ENCODE measurements at places on chromosomes 7 and 10.
A peak's percentile ranks its signal among the peaks of the same experiment; 100 is the strongest.

DNA sequence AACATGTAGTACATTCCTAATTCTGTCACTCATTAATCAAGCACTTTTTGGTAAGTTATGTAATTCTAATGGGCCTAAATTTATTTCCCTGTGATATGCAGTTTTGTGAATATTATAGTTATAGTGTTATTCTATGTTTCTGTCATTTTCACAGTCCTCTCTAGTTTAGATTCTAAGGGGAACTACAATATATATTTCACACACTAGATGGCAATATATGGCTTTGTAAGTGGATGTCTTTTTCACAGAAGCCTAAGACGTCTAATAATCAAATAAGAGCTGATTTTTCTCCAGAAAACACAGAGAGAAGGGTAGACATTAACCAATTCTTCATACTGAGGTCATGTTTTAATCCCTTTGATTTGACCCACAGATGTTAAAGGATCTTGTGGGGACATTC lies 18.0 kb downstream of the RNLS start:
- DNase-seq, result no peak

DNA sequence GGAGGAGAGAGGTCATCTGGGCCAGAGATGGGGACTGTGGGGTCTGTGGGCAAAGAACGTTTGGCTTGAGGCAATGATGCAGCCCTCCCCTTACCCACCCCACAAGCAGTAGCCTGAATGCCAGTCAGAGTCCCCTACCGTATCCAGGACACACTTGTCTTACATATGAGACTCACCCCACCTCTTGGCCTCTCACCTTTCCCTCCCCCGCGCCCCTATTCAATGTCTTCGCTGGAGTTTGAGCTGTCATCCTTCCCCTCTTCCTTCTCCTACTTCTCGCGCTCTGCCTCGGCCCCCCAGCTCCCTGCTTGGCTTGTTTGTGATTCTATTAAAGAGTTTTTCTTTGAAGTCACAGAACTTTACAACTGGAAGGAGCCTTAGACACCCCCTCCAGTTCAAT lies 8.9 kb downstream of the PRRT4 start:
- DNase-seq, result no peak

- no peak for DNase-seq
Observed at GRCh38 chr7:120538335-120538734, 265.4 kb downstream of the KCND2 start.

DNA sequence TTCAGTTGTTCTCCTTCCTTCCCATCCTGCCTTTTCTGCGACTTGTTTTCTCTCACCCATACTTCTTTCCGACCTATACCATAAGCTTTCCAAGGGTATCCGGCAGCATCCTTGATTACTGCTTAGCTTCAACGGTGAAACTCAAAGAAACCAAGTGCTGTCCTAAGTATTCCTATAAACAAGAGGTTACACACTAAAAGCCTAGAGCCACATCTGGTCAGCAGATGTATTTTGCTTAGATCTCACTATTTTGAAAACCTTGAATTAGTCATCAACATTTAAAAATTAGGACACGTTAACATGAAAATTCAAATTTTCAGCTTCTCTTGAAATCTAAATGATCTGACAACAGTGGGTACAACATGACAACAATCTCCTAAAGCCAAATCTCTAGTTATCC lies 20.0 kb downstream of the ARHGAP21 start:
- no peak for DNase-seq

DNA sequence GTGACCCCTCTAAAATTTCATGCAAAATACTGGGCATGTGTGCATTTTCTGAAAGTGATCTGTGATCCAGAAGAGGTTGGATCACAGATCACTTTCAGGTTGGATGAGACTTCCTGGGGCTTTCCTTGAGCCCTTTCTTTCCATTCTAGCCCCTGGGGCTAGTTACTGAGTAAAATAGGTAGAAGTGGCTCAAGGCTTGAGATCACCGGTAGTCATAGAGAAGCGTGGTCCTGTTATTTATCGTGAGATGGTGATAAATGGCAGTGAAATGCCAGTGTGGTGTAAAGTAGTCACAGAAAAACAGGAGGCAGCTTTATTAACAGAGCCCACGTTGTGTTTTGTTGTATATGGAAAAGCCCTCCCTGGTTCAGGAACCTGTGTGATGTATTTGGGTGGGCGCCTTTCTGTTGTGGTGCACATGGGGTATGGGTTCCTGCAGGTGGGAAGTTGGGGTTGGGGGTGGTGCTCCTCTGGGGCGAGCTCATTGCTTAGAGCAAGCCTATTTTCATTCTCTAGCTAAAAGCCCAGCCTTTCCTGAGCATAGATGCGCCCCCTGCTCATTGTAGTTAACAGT lies 34.0 kb upstream of the SH2D4B start:
- no peak for DNase-seq

GRCh38 chr7:27999829-28000228 lies 180.8 kb downstream of the JAZF1 start:
- DNase-seq, result no peak

- DNase-seq, result no peak
Observed at GRCh38 chr10:68517188-68517587, 10.1 kb downstream of the SLC25A16 start.

- DNase-seq, result no peak
Observed at GRCh38 chr10:49748006-49748405, 14.1 kb downstream of the OGDHL start.

DNA sequence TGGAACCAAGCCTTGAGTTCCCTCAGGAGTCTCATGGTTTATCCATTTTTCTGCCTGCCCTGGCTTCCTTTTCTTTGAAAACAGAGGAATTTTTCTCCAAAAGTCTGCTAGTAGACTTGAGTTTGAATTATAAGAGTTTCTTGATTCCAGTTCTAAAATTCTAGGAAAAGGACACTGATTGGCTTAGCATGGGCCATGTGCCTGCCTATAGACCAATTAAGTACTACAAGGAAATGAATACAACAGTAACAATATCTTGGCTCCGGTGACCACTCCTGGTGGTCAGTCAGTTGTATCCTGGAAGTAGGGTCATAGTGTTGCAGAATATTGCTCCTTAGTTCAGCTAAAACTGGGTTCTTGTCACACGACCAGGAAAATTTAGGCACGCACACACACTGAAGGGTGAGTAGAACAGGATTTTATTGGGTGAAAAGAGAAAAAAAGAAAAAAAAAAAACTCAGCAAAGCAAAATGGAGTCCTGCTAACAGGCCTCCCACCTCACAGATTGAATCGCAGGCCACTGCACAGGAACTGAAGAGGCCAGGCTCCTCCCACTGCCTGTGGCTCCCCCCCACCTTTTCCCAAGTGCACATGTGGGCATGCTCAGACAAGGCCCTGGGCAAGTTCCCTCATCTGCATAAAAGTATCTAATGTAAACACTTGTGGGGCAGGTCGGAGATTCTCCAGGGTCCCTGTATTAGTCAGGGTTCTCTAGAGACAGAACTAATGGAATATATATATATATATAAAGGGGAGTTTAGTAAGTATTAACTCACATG lies 155.1 kb downstream of the LYZL1 start:
- no peak for DNase-seq

DNA sequence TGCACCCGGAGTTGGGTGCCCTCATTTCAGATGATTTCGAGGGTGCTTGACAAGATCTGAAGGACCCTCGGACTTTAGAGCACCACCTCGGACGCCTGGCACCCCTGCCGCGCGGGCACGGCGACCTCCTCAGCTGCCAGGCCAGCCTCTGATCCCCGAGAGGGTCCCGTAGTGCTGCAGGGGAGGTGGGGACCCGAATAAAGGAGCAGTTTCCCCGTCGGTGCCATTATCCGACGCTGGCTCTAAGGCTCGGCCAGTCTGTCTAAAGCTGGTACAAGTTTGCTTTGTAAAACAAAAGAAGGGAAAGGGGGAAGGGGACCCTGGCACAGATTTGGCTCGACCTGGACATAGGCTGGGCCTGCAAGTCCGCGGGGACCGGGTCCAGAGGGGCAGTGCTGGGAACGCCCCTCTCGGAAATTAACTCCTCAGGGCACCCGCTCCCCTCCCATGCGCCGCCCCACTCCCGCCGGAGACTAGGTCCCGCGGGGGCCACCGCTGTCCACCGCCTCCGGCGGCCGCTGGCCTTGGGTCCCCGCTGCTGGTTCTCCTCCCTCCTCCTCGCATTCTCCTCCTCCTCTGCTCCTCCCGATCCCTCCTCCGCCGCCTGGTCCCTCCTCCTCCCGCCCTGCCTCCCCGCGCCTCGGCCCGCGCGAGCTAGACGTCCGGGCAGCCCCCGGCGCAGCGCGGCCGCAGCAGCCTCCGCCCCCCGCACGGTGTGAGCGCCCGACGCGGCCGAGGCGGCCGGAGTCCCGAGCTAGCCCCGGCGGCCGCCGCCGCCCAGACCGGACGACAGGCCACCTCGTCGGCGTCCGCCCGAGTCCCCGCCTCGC lies at the start of gene EGFR:
EGFR (plus strand) TSS at position 657 of the 830 bp plus-strand sequence. CDS start 261 bp downstream, outside the sequence.
- no peak for DNase-seq

- DNase-seq, result no peak
Observed at GRCh38 chr7:158976468-158976848, 120.1 kb downstream of the DYNC2I1 start.

- no peak for DNase-seq
Observed at GRCh38 chr7:47416492-47417480, 165.1 kb downstream of the TNS3 start.

DNA sequence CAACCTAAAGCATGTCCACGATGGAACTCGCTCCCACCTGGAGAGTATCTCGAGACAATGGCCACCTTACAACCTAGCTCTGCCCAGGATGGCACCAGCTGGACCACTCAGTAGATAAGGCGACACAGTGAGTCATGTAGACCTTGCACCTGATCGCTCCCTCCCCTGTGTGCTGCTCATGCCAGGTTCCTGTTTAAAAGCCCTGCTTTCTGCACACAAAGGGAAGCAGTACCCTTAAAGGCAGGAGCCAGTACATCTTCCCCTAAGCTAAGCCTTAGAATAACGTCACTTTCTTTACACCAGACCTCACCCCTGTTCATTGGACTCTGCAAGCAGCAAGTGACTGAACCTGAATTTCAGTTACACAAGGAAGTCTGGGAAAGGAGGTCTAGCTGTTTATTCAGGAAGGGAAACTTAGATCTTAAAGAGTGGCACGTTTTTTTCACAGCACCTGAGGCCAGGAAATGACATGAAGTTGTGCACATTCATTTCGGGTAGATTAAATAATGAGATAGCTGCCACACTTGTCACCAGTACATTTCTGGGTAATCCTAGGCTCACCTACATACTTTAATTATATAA lies 117.9 kb downstream of the MTPAP start:
- DNase-seq, result no peak

DNA sequence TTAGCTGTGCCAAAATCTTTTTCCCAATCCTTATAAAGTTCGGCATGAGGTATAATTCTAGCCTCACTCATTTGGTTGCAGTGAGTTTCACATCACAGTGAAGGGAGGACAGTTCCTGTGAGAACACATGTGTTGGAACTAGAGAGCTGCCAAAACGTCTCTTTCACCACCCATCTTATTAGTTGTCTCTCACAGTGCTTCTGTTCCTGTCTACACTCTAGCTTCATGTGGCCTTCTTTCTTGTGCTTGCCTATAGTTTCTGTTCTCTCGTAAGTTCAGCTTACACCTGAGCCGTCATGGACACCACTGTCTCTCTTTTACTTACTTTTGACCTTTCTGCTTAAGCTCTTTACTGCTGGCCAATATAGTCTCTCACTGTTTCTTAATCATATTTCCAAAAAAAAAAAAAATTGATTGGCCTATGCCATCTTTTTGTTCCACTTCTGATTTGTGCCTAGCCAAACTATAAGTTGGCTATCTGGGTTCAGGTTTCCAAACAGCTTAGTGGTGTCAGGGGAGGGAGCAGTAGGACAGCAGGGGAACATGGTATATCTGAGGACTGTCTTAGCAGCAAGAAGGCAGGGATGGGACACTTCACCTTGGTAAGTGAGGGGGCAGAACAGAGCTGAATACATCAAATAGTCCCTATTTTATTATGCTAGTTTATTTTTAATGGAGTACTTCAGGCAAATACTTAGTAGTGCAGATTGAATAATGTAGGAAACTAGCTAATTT lies 38.0 kb downstream of the ZNRF2 start:
- peak; percentile 33 for DNase-seq

DNA sequence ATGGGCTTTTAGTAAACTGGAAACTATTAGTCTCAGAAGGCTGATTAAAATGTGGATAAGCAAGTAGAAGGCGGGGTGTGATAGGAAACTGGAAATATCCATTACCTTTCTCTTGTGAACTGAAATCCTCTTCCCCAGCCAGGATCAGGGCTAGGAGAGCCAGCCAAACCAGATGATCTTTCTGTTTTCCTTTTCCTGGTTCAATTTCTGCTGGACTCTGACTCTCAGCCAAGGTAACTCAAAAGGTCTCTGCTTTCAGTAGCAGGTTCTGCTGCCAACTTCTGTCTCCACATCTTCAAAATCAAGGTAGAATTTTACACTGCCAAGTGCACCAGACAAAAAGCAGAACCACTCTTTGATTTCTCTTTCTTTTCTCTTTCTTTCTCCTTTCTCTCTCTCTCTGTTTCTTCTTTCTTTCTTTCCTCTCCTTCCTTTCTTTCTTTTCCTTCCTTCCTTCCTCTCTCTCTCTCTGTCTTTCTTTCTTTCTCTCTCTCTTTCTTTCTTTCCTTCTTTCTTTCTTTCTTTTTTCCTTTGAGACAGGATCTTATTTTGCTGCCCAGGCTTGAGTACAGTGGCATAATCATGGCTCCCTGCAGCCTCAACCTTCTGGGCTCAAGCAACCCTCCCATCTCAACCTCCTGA lies 30.8 kb downstream of the OTUD1 start:
- DNase-seq, result no peak

DNA sequence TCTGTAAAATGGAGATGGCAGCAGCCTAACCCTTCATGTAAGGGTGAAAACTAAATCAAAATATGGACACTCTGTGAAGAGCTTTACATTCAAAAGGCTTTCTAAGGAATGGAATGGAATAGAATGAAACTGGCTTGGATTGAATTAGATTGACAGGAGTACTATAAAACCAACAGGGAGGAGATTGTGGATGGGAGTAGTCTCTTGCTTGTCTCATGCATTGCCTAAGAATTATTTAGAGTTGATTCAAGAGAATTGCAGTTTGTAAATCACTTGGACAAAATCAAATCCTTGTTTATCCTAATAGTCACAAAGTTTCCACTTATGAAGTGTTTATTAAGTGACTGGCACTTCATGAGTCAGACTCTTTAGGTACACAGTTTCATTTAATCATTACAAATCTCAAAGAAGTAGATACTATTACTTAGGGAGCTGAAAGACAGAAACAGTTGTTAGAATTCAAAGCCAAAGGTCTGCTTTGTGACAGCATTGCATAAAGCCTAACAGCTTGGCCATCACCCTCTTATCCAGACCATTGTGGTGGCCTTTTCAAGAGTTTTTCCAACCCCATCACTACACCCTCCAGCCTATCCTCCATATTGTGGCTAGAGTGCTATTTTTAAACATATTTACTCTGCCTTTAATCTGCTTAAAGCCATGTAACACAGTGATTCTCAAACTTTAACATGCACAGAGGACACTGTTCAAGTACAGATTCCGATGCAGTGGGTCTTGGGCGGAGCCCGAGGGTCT lies 91.9 kb upstream of the GHITM start:
- no peak for DNase-seq
